Large intestine (tissue), 12 donors: ENCODE measurements at places on chromosomes 2 and 18. TPM values are rescaled to one million over a fixed set of nuclear protein-coding genes. Genes with fewer than 3 reads are reported as not detected.
A peak's percentile ranks its signal among the peaks of the same experiment; 100 is the strongest.

Gene MYO3B
- 0.30 TPM for polyA plus RNA-seq

Gene ST6GAL2
- polyA plus RNA-seq: 5.2 TPM

Gene HJURP
- polyA plus RNA-seq: 10.6 TPM

Gene MAL
- 0.30 TPM for polyA plus RNA-seq

Gene GNLY
- polyA plus RNA-seq: 13.1 TPM

Gene DNMT3A
- 50.2 TPM for polyA plus RNA-seq

Gene NTSR2
- not detected for polyA plus RNA-seq

Gene GREB1L
- 1.8 TPM for polyA plus RNA-seq

DNA sequence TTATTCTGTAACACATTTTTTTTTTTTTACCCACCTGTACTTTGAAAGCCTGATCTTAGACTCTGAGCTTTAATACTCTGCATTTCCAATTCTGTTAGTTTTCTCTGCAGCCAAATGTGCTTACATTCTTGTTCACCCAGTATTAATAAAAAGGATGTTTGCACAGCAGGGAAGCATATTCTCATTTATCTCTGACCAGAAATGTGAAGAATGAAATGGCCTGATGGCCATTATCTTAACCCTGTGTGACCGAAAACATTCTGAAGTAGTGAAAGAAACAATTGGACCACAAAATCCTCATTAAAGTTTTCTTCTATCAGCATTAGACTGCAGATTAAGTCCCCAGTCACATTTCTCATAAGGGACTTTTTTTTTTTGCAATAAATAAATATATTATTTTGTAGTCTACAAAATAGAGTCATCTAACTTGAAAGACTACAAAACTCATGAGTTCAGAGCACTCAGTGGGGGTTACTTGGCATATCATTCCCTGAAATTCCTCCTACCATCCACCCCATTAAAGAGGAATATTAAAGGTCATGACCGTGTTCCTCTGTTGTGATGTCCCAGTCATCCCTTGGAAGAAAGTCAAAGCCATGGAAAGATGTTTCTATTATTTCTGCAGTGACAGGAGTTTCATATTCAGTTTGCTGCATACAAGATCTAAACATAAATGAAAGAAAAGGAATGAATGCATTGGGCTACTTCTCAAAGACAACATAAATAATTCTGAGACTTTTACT lies 364.4 kb downstream of the RND3 start:
- DNase-seq: no peak

DNA sequence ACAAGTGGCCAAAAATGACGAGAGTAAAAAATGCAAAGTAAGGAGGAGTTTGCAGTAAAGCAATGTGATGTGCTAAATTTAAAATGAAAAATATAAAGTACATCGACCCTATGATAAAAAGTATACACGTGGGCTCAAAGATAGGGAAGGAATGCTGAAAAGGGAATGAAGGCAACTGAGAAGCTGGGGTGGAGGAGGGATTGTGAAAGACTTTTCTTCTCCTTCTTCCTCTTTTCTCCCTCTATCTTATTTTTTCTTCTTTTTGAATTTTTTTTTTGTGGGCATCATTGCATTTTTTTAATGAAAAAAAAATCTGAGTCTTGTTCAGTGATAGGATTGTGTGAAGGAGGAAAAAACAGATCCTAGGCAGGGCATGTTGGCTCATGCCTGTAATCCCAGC lies 57.6 kb upstream of the STK17B start:
- no peak for DNase-seq

- no peak for DNase-seq
Measured at GRCh38 chr2:10169581-10169980, 47.0 kb downstream of the RRM2 start.

DNA sequence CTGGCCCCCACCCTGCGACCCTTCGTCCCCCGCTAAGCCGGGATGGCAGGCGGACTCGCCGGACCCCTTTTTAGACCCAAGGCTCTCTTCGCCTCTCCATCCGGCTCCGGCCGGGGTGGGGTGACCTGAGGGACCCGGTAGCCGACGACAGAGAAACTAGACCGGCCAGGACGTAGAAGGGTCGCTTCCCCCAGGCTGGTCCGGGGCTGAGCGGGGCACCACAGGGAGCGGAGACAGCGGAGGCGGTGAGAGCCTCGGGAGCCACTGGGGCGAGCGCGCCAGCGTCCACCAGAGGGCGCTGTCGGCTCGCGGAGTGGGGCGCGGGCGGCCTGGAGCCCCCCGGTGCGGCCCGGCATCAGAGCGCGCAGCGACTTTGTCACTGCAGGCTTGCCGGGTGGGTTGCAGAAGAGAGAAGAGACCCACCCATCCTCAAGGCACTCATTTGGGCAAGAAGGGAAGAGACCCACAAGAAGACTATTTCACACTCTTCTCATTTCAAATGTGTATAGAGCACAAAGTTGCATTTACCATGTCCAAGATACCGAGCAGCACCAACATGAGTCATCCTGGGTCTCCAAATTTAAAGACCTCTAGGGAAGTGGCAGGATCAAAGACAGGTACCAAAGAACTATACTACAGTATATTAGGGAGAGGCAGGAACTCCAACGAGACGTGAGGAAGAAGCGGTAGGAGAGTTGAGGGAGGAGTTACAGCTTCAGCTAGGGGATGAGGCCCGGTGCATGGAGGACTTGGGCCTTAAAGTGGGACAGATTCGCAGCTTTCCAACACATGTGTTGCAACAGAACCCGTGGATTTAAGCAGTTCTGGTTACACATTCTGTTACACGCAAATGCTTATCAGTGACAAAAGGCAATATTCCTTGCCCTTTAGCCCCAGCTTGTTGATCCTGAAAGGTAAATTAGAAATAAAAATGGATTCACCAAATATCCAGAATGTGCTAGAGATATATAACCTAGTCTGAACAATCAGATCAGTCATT lies 7.6 kb upstream of the PRKCE start:
- DNase-seq: peak; percentile 65

DNA sequence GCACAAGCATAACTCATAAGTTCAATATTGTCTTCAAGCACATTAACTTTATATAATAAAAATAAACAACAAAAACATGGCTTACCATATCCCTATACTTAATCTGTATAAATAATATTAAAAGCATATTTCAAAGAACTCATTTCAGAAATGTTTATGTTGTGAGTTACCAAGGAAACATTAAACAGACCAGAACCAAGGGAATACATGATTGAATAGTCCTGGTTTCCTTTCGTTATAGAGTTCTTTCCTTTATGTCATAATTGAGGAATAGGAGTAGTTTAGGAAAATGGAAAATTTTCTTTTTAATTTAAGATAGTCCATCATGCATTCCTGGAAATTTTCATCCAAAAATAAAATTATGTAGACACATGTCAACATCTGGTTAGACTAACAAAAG lies 343.0 kb downstream of the ERBB4 start:
- no peak for DNase-seq
